Activated CD4-positive, alpha-beta T cell treated with anti-CD3 and anti-CD28 coated beads for 36 hours (primary cell): ENCODE measurements at places on chromosomes 4 and X. TPM values are rescaled to one million over a fixed set of nuclear protein-coding genes. Genes with fewer than 3 reads are reported as not detected.
A peak's percentile ranks its signal among the peaks of the same experiment; 100 is the strongest.

DNA sequence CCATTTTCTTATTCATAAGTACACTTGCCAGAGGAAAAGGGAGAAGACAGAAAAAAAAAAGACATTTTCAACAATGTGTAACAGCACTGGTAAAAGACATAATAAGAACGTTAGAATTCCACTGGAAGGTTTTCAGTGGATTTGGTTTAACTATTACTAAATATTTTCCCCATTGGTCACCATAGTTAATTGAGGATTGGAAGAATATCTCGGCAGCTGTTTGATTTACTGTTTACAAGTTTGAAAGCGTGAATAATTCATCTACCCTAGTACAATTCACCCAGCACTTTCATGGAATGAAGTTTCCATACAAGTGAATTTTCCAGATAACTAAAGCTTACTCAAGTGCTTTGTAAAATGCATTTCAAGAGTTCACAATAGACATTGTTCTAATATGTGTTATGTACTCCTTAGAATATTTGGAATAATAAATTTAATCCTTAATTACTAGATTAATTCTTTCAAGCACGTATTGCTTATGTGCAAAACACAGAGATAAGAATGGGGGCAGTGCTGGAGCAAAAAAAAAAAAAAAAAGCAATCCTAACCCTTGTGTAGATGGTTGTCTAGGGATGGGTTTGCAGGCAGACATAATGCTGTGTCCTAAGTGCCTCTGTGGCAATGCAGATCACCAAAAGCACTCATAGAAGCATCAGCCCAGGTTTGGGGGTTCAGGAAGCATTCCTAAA lies 57.1 kb downstream of the ENPEP start:
- no peak for DNase-seq

- no peak for DNase-seq
These were observed 1021.8 kb downstream of the STPG2 start for GRCh38 chr4:97121493-97121892.

GRCh38 chr4:165384598-165384997 lies 5.8 kb downstream of the CPE start:
- no peak for DNase-seq

DNA sequence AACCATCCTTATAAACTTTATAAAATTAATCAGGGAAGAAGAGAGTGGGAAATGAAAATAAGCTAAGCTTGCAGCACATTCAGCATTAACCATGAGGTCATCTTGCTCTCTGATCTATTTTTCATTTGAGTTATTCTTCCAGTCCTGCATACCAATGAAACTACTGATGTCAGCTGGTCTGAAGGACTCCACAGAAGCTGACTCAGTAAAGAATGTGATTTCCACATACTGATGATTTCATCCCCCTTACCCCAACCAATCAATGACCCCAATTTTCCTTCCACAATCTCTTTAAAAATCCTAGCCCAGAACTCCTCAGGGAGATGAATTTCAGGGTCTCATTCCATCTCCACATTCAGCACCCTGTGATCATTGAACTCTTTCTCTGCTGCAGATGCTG lies 18.8 kb upstream of the DSPP start:
- DNase-seq = no peak

GRCh38 chrX:17769701-17770269 lies 32.5 kb downstream of the SCML1 start:
- peak; percentile 17 for DNase-seq

GRCh38 chrX:3598709-3599108 lies 114.7 kb downstream of the PRKX start:
- DNase-seq = no peak

The FGA gene
- total RNA-seq = not detected

The AKAP17A gene
- 51.2 TPM for total RNA-seq
